Natural killer cell treated with Interleukin-12 subunit alpha and Interleukin-12 subunit beta and Interleukin-15 and Interleukin-18, amount 100 ng/mL, for 72 hours (primary cell): ENCODE measurements at places on chromosomes 3 and 15. TPM values are rescaled to one million over a fixed set of nuclear protein-coding genes. Genes with fewer than 3 reads are reported as not detected.

VGLL3 gene
- total RNA-seq: not detected

COL6A6 gene
- not detected for total RNA-seq

PLSCR4 gene
- not detected for total RNA-seq

STAC gene
- 0.29 TPM for total RNA-seq

UMPS gene
- 42.0 TPM for total RNA-seq

ADAMTS17 gene
- 0.31 TPM for total RNA-seq

DNA sequence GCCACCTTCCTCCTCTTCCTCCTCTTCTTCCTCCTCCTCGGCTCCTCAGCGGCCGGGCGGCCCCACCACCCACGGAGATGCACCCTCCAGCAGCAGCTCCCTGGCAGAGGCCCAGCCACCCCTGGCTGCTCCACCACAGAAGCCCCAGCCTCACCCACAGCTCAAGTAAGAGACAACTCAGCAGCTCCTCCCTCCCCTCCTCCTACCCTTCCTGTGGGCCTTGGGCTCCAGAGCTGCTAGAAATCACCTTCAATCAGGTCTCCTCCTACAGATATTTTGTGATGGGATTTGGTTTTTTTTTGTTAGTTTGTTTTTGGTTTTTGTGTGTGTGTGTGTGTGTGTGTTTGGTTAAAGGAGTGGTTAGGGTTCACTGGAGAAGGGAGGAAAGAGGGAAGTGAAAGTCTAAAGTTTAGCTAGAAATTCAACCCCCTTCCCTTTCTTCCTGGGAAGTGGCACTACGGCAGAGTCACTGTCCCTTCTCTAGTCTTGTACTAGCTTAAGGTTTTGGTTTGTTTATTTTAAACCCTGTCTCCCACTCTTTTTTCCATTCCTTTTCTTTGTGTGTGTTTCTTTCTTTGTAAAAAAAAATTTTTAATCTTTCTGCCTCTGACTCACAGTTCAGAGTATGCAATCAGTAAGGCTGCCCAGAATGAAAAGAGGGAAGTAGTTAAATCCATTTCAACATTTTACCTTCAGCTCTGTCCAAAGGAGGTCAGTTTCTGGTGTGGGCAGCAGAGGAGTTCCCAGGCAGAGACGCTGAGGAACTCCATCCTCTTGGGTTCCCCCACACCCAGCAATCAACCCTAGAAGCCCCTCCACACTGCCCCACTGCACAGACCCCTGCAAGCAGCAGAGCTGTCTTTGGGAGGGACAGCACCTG is 29.0 kb upstream of the TIMP4 start:
- H3K27ac ChIP-seq: peak overlapping the region; percentile 74
- DNase-seq: no peak
- no peaks in the 10 kb centered on the region for H3K36me3 ChIP-seq
- H3K4me1 ChIP-seq: peaks cover 5% of the 10 kb centered on the region
- peak overlapping the region; percentile 75 for H3K4me3 ChIP-seq
- H3K27me3 ChIP-seq: peaks cover 14% of the 10 kb centered on the region

DNA sequence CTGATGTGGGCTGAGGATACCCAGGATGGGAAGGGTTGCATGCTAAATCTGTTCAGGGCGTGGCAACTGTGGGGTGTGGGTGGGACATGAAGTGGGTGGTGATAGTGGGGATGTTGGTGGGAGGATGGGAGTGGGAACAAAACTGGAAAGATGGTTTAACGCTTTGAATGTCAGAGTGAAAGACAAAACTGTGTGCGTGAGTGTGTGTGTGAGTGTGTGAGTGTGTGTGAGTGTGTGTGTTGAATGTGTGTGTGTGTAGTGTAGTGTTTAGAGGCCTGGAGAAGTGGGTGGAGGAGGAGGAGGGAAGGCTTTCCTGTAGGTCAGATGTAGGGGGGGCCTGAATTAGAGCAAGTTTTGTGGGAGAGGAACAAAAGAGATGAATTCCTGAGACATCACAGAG is 44.2 kb upstream of the ONECUT1 start:
- H3K36me3 ChIP-seq: no peaks in the 10 kb centered on the region
- H3K27me3 ChIP-seq: peaks cover 23% of the 10 kb centered on the region
- DNase-seq: no peak
- no peaks in the 10 kb centered on the region for H3K4me1 ChIP-seq

- H3K27ac ChIP-seq: no peak overlapping the region
- H3K4me1 ChIP-seq: peaks cover 11% of the 10 kb centered on the region
- peaks cover 5% of the 10 kb centered on the region for H3K36me3 ChIP-seq
Observed at GRCh38 chr3:136545664-136546268, 206.4 kb downstream of the STAG1 start.

DNA sequence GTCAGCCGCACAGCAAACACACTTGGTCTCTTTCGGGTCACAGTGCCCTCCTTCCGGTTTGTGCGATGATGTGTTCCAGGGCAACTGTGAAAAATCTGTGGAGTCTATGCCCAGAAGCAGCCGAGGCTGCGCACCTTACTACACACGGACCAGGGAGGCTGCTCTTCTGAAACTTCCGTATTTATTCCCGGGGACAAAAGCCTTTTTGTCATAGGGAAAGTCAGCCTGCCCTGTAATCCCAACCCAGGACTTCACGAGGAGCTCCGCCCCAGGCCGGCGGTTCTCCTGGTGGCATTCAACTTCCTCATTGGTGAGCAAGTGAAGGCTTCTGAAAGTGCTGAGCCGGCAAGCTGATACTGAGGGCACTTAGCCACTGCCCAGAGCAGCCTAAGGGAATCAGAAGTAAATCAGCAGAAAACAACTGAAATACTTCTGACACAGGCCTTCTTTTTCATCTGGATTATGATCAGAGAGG is 126.5 kb downstream of the FMN1 start:
- DNase-seq: no peak
- peaks cover 15% of the 10 kb centered on the region for H3K4me1 ChIP-seq
- H3K36me3 ChIP-seq: no peaks in the 10 kb centered on the region
- peak overlapping the region; percentile 89 for H3K4me3 ChIP-seq

DNA sequence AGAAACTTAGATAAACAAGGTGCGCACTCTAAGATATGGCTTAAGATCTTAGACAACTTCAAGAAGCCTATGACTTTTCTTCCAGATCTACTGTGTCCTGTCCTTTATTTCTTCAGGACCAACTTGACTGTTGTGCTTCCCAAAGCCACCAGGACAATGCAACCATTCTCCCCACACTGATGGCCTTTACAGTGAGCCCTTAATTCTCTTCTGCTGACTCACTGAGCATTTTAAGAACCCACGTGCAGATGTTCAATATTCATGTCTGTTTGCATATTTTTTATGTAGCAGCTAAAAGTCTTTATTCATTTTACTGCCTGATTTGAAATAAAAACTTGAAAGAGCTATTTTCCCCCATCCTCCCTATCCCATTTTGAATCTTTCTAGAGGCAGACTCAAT is 103.3 kb upstream of the SLC2A2 start:
- no peak overlapping the region for H3K4me3 ChIP-seq
- no peak for DNase-seq
- H3K4me1 ChIP-seq: peaks cover 6% of the 10 kb centered on the region
- H3K27ac ChIP-seq: no peak overlapping the region
- H3K27me3 ChIP-seq: no peaks in the 10 kb centered on the region

DNA sequence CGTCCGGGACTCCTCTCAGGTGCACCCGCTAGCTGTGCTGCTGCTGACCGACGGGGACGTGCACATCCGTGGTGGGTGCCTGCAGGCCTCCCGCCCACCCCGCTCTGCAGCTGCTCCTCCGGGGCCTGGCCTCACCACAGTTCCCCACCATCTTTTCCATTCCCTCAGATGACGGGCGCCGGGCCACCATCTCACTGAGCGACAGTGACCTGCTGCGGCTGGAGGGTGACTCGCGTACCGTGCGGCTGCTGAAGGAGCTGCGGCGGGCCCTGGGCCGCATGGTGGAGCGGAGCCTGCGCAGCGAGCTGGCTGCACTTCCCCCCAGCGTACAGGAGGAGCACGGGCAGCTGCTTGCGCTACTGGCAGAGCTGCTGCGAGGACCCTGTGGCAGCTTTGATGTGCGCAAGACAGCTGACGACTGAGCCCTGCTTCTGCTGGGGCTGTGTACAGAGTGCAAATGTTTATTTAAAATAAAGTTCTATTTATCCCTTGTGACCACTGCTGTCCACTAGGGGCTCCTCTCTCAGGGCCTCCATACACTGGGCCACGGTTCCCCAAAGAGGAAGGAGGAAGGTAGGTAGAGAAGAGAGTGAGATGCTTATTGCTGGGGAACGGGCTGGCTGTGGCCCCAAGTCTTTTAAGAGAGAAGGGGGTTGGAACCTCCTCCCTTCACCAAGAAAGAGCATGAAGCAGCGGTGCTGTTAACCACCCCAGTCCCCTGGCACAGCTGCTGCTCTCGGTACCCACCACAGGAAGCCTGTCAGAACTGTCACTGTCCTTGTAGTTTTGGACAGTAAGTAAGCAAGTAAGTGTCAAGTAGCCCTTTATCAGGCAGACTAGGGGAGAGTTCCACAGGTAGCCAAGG is 47.0 kb downstream of the DHX30 start:
- no peaks in the 10 kb centered on the region for H3K27me3 ChIP-seq
- H3K36me3 ChIP-seq: no peaks in the 10 kb centered on the region
- no peak overlapping the region for H3K27ac ChIP-seq
- no peak for DNase-seq
- no peak overlapping the region for H3K4me3 ChIP-seq

DNA sequence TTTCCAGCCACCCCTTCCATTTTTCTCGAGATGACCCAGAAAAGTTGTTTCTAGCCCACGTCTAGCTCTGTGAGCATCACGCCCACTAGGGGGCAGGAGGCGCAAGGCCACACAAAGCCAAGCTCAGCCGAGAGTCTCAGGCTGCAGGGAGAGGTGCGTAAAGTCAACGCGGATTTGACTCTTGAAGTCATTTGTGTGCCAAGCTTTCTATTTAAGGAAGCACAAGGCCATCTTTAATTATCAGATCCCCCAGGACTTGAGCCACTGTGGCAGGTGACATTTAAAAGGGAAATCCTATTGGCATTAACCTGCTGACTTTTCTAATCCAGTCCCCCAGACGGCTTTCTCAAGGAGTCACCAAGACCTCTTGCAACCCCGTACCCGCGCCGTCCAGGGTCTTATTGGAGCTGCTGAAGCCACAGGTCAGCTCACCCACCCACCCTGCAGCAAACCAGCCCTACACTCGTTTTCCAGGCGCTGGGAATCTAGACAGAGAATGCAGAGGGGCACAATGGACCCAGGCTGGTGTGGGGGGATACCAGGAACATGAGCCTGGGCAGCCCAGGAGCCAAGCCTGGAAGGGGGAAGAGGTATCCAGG is 62.1 kb downstream of the CAPN7 start:
- DNase-seq: peak; percentile 88
- no peak overlapping the region for H3K4me3 ChIP-seq
- H3K36me3 ChIP-seq: peaks cover 12% of the 10 kb centered on the region
- H3K27me3 ChIP-seq: no peaks in the 10 kb centered on the region
- H3K27ac ChIP-seq: peak overlapping the region; percentile 96

DNA sequence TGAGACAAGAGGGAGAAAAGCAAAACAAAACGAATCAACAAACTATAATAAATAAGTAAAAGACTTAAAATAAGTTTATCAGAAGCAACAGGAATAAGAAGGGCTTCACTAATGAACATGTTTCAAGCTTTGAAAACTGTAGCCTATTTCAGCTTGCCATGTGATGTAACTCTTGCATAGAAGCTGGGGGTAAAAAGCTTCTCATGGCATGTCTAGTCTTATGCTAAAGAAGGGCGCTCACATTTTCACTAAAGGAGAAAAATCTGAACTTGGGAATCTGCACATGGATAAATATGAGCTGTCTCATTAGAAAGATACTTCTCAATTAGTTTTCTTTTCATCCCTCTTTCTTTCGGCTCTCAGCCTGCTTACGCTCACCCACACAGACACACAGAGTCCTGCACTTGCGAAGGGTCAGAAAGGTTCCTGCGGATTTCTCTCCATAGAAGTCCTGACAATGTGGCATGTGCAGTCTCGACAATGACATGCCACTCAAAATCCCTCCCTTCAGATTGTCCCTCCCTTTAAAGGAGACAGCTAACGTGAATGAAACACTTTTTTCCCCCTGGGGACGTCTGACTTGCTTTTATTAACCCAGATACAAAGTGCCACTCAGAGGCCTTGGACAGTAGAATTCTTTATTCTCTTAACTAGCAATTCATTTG is 568.9 kb upstream of the NR2F2 start:
- no peaks in the 10 kb centered on the region for H3K4me1 ChIP-seq
- no peaks in the 10 kb centered on the region for H3K27me3 ChIP-seq
- no peak overlapping the region for H3K4me3 ChIP-seq
- H3K27ac ChIP-seq: no peak overlapping the region

DNA sequence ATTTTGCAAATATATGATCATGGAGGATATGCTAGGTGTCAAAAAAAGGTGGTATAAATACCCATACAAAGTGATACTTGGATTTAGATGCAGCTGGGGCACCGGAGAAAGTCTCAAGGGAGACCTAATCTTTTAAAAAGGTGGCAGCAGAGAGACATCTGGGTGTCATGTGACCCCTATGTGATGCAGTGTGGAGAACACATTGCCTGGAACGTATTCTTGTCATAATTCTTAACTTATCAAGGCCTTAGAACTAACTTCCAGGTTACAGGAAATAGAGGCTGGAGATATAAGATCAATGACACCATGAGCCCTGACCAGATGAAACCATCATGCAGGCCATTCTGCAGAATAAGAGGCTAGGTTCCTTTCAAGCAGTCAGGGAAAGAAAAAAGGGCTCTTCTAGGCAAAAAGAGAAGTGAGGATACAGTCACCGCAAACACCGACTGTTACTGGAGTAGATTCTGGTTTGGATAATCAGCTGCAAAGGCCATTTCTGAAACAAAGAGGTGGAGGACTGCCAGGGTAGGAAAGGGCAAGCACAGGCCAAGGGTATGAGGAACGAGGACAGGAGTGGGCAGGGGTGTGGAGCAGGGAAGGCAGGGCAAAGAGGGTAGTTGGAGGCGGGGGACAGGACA is 100.6 kb downstream of the OXNAD1 start:
- H3K4me3 ChIP-seq: no peak overlapping the region
- peak overlapping the region; percentile 26 for H3K27ac ChIP-seq
- peaks cover 43% of the 10 kb centered on the region for H3K36me3 ChIP-seq
- DNase-seq: no peak
- peaks cover 53% of the 10 kb centered on the region for H3K4me1 ChIP-seq

DNA sequence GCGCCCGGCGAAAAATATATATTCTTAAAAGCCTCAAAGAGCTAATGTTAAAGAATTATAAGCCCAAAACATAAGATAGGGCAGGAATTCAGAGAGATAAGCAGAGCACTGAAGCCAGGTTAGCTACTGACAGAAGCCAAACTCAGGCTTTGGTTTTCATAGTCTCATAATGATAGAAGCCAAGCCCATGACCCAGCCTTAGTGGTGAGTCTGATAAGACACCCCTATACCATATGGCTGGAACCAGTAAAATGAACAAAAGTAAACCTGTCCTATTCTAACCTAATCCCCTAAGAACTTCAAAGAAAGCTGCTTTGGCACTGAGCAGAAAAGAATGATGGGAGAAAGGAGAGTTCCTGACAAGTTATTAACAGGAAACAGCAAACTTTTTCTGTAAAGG is 25.9 kb downstream of the MYO9A start:
- no peaks in the 10 kb centered on the region for H3K27me3 ChIP-seq
- no peaks in the 10 kb centered on the region for H3K36me3 ChIP-seq
- DNase-seq: no peak
- H3K4me3 ChIP-seq: no peak overlapping the region
- H3K4me1 ChIP-seq: peaks cover 11% of the 10 kb centered on the region

- no peaks in the 10 kb centered on the region for H3K4me1 ChIP-seq
- no peaks in the 10 kb centered on the region for H3K36me3 ChIP-seq
- H3K27ac ChIP-seq: no peak overlapping the region
Observed at GRCh38 chr15:66772604-66773128, 70.6 kb downstream of the SMAD6 start.
